ENCODE measurements at places on chromosomes 7 and 10. TPM values are rescaled to one million over a fixed set of nuclear protein-coding genes. Genes with fewer than 3 reads are reported as not detected.

HOXA11 gene
- not detected for total RNA-seq

DNA sequence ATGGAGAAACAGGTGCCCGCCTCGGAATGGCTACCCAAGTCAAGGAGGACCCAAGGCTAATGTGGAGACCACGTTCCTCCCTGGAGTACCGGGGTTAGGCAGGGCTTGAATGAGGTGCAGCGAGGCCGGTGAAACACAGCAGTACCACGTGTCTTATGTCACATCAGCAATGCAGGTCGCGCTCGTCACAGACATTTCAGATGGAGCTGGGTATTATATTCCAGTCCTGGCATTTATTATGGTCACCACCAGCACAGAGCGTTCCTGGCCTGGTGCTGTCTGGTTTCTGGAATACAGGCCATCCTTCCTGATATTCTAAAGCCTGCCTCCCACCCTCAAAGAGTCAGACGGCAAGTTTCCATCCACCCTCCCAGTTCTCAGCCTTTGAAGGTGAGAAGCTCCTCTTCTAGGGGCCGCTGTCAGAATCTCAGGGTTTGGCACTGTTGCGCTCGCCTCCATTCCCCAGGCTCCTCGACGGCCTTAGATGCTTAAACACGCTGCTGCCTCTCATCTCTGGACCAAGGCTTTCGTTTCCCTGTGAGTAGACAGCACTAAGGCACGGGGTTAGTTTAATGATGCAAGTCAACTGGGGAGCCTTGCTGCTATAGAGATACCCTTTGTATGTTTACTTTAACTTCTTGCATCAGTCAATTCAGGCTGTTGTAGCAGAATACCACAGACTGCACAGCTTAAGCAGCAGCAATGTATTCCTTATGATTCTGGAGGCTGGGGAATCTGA is 377.6 kb downstream of the DPP6 start:
- H3K4me1 ChIP-seq = no peaks in the 10 kb centered on the region
- H3K27me3 ChIP-seq = no peaks in the 10 kb centered on the region
- no peak for DNase-seq
- H3K4me3 ChIP-seq = no peak overlapping the region
- H3K36me3 ChIP-seq = no peaks in the 10 kb centered on the region
- no peak overlapping the region for H3K27ac ChIP-seq

DNA sequence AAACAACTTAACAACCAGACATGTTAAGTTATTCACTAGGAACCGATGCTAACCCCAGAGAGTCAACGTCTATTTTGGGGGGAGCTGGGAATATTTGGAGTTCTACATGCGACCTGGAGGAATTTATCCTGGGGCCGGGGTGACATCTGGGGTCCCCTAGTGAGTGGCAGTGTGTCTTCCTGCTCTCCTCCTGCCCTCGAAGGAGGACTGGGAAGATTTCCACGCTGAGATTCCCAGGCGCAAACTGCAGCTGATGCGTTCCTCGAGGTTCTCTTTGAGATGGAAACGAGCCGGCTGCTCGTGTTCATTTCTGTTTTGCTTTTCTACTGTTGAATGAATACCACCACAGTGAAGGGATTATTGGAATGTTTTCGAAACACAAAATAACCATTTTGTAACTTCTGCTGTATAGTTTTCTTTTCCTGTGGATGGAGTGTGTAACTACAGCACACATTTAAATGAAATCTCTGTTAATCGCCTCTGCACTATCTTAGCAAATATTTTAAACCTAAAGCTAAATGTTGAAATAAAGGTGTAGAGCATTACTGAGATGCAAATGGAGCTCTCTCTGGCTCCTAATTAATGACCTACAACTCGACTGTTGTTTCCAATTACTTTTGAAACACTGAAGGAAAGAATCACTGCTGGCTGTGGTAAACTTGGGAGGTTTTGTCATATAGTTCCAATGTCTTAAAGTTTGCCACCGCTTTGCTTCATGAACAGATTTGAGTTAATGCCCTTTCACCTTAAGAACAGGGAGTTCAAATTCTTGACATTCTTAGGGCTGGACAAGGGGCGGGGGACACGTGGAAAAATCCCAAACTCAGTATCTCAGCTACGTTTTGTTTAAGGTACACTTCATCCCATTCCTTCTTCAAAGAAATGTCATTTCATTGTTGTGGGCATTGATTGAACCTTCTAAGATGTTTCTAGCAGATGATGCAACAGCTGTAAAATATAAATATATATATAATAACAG is 21.1 kb downstream of the GATA3 start:
- no peak for DNase-seq
- peaks cover 29% of the 10 kb centered on the region for H3K4me1 ChIP-seq
- H3K4me3 ChIP-seq = no peak overlapping the region
- no peak overlapping the region for H3K27ac ChIP-seq
- H3K36me3 ChIP-seq = peaks cover 63% of the 10 kb centered on the region
- H3K27me3 ChIP-seq = no peaks in the 10 kb centered on the region

DNA sequence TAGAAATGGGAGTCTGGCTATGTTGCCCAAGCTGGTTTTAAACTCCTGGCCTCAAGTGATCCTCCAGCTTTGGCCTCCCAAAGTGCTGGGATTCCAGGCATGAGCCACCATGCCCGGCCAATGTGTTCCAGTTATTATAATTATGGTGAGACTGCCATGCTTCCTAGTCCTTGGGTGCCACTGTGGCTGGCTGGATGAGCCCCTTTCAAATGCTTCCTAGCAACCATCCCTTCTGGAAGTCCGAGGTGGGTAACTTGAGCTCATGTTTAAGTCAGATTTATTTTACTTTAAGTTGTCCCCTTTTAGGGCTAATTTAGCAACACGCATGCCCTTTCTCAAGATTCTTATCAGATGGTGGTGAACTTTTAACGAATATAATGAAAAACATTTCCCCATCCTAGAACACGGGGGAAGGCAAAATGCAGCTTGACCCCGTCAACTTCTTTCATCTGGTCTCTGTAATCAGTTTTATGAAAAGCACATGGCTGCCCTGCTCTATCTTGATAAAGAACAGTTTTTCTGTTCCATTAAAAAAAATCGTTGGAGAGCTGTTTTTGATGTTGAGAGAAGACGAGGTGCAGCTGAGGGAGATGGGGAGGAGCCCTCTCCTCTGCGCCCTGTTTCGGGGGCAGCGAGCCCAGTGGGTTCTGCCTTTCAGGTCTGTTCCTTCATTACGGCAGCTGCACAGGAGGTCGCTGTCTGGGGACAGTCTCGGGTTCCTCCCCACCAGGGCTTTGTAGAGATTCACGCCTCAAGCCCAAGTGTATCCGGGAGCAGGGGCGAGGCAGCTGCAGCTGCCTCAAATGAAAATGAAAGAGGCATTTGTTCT is 61.0 kb upstream of the MKI67 start:
- H3K4me1 ChIP-seq = peaks cover 23% of the 10 kb centered on the region
- peaks cover 20% of the 10 kb centered on the region for H3K36me3 ChIP-seq
- peak overlapping the region; percentile 62 for H3K4me3 ChIP-seq
- H3K27ac ChIP-seq = peak overlapping the region; percentile 70

- no peak overlapping the region for H3K27ac ChIP-seq
- DNase-seq = no peak
- peaks cover 5% of the 10 kb centered on the region for H3K27me3 ChIP-seq
- H3K4me3 ChIP-seq = no peak overlapping the region
Observed at GRCh38 chr10:70926226-70927000, 38.0 kb upstream of the PCBD1 start.

- peaks cover 32% of the 10 kb centered on the region for H3K36me3 ChIP-seq
- peak overlapping the region; percentile 52 for H3K27ac ChIP-seq
- DNase-seq = peak; percentile 51
- H3K27me3 ChIP-seq = no peaks in the 10 kb centered on the region
Observed at GRCh38 chr10:27223964-27224363, 16.6 kb downstream of the ACBD5 start.
